SHP77 (cell line): ENCODE measurements at places on chromosomes 1 and 21.

GRCh38 chr1:68081775-68082283, 31.4 kb upstream of the DIRAS3 start:
- DNase-seq = no peak

GRCh38 chr1:1960480-1961196, 41.6 kb upstream of the TMEM52 start:
- no peak for DNase-seq

GRCh38 chr1:240808381-240808780, 196.4 kb upstream of the GREM2 start:
- DNase-seq = no peak

- no peak for DNase-seq
Observed at GRCh38 chr1:64042331-64043100, 160.9 kb upstream of the UBE2U start.

DNA sequence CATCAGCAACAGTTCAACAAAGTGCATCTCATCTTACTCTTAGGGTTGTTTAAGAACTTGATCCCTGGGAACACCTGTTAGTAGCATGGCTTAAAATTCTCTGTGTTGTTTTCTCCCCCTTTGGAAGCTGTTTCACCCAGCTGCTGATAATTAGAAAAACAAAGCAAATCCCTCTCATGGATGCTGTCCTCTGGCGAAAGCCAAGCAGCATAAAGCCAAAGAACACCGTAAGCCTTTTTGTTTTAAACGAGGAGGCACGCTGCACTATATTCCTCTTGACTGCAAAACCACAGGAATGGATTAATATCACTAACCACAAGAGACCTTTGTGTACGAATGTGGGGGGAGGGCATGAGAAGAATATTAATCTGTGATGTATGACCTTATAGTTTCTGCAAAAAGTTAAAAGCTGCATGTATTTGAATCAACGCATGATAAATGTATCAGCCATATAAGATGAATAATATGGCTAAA, 923.2 kb downstream of the LTN1 start:
- no peak for DNase-seq
